A549 treated with CpdA at 1 μM for 4 hours (cell line): ENCODE measurements at places on chromosomes 7 and 10. TPM values are rescaled to one million over a fixed set of nuclear protein-coding genes. Genes with fewer than 3 reads are reported as not detected.

DNA2 gene
- 9.7 to 12.6 TPM (median 10.2 TPM) in 5 replicates for total RNA-seq

ZNF22 gene
- total RNA-seq = 5.4 to 6.4 TPM (median 5.9 TPM) in 5 replicates

METTL2B gene
- 24.3 to 26.7 TPM (median 25.1 TPM) in 5 replicates for total RNA-seq

DDC gene
- total RNA-seq = 0.77 to 1.6 TPM (median 1.2 TPM) in 5 replicates

WNT2 gene
- 0.05 TPM in 1 of 5 replicates, not detected in the others for total RNA-seq

FAM25A gene
- total RNA-seq = 1.1 TPM in 1 of 5 replicates, not detected in the others

ZNF248 gene
- total RNA-seq = 3.9 to 4.7 TPM (median 4.3 TPM) in 5 replicates

PBLD gene
- 2.5 to 4.0 TPM (median 3.5 TPM) in 5 replicates for total RNA-seq

CFAP58 gene
- total RNA-seq = 0.09 to 0.15 TPM (median 0.12 TPM) in 5 replicates

CALN1 gene
- not detected in 5 replicates for total RNA-seq
